ENCODE measurements at places on chromosomes 16 and 17.

DNA sequence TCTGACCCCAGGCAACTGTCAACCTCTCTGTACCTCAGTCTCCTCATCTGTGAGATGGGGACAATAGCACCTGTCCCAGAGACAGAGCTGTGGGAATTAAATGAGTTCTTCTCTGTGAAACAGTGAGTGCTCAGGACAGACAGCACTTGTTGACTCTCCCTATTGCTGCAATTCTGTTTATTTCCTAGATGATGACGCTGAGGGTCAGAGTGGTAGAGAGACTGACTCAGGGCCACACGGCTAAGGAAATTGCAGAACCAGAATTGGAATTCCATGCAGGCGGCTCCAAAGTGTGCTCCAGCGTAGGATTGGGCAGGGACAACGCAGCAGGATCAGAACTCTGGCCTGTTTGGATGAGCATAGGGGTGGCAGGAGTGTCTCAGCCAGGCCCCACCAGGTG, 302.2 kb downstream of the C16orf95 start:
- DNase-seq: no peak

DNA sequence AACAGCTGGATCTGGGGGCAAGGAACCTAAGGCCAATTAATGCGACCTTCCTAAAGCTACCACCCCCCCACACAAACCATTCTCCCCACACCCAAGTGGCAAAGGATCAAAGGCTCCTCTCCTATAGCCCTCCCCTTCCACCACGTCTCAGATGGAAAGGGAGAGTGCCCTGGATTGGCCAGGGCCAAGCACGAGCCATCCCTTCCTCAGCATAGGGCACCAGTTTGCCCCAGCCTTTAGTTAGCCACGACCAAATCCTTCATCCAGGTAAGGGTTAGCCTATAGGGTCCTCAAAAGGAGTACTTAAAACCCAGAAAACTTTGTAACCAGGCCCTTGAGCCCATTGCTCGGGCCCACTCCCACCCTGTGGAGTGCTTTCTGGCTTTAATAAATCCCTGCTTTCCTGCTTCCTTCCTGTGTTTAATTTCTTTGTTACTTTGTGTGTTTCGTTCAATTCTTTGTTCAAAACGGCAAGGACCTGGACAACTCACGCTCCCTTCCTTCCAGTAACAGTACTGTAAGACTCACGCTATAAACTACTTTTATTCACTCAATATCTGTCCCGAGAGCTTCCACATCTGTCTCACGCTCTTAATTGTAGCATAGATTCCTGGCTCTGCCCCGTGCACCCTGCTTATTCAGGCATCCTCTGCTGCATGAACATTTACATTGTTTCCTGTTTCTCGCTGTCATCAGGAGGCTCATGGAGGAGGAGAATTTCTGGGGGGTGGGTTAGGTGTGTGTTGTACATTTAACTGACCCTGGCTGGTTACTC, 62.3 kb downstream of the TNFRSF13B start:
- no peak for DNase-seq

- DNase-seq: peak; percentile 84
Measured at GRCh38 chr17:71828182-71828596, 292.6 kb upstream of the SOX9 start.

DNA sequence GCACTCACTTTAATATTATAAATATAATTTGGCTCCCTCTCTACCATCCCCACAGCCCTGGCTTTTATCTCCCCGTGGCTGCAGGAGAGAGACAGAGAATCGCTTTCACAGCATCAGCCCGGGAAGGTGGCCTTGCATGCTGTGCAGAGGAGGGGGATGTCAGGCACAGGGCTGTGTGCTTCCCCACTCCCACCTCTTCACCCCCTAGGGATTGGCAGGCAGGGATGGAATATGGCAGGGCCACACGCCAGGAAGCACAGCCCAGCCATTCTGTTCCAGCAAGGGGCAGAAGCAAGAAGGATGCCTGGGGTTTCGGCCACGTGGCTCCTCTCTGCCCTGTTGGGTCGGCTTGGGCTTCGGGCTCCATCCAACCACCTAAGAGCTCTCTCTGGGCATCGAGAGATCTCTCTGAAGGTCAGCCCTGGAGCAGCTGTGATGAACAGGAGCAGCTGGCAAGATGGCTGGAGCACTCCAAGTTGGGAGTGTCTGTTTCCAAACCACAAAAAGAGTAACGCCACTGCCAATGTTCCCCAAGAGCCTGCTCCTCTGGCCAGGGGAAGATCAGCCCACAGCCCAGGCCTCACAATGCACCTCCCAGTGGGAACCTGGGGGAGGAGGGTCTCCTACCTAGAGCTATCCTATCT, 223.2 kb downstream of the C16orf78 start:
- DNase-seq: no peak

DNA sequence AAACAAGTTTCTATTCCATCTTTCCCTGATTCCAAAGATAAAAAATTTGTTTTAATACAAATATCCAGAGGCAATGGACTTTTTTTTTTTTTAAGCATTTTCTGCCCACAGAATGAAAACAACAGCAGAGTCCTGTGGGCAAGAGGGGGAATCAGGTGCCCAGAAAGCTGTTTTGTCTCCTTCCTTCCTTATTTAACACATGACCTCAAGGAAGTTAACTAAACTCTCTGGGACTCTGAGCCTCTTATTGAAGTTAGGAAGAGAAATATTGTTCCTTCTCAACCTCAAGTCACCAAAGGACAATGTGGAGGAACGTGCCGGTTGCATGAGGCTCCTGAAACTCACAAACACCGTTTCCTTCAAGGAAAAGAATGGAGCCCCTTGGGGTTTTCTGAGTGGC, 34.9 kb downstream of the LITAF start:
- no peak for DNase-seq

GRCh38 chr16:66131156-66131807, 235.2 kb upstream of the CDH5 start:
- no peak for DNase-seq

DNA sequence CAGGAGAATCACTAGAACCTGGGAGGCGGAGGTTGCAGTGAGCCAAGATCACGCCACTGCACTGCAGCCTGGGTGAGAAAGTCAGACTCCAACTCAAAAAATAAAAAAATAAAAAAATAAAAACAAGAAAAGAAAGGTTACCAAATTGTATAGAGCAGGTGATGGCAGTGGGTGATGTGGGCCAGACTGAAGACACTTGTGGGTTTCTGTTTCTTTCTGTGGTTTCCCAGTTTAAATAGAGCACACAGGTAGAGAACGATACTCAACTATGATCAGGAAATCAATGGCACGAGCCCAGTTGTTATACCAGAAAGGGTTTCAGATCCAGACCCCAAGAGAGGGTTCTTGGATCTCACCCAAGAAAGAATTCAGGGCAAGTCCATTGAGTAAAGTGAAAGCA, 32.6 kb downstream of the NUBP1 start:
- no peak for DNase-seq

DNA sequence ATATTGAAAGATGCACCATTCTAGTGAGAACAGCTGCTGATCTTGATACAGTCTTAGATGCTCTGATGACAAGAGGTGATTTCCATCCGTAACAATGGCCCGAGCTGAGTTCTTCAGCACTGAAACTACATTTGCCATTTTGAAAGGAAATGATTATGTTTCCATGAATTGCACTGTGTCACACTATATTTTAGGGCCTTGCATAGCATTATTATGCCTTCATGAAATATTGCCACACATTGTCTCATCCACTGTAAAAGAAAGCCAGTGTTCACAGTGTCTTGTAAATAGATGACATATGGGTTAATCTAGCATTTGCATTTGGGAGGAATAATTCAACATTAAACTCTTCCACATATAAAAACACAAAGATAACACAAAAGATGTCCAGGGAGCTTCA, 438.3 kb upstream of the PSMD7 start:
- no peak for DNase-seq

- DNase-seq: no peak
Measured at GRCh38 chr16:16101585-16101984, 121.7 kb downstream of the ABCC6 start.

DNA sequence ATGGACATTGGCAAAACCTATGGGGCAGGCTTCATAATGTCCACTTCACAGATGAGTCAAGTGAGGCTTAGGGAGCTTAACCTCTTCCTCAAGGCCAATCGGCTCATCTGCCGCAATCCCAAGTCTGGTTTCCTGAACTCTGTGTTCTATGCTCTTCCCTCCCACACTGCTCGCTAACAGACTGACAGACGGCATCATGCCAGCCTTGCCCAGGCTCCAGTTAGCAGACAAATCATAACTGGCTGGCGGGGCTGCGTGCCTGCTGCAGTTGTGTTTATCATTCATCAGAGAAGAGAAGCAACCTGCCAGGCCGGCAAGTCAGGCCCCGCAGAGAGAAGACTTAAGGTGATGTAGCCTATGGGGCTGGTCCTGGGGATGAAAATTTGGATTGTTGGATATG, 216.2 kb upstream of the ASIC2 start:
- no peak for DNase-seq

- DNase-seq: no peak
Measured at GRCh38 chr16:11539641-11540050, 47.1 kb downstream of the LITAF start.

GRCh38 chr17:57557416-57557815, 187.7 kb downstream of the CCDC182 start:
- no peak for DNase-seq

DNA sequence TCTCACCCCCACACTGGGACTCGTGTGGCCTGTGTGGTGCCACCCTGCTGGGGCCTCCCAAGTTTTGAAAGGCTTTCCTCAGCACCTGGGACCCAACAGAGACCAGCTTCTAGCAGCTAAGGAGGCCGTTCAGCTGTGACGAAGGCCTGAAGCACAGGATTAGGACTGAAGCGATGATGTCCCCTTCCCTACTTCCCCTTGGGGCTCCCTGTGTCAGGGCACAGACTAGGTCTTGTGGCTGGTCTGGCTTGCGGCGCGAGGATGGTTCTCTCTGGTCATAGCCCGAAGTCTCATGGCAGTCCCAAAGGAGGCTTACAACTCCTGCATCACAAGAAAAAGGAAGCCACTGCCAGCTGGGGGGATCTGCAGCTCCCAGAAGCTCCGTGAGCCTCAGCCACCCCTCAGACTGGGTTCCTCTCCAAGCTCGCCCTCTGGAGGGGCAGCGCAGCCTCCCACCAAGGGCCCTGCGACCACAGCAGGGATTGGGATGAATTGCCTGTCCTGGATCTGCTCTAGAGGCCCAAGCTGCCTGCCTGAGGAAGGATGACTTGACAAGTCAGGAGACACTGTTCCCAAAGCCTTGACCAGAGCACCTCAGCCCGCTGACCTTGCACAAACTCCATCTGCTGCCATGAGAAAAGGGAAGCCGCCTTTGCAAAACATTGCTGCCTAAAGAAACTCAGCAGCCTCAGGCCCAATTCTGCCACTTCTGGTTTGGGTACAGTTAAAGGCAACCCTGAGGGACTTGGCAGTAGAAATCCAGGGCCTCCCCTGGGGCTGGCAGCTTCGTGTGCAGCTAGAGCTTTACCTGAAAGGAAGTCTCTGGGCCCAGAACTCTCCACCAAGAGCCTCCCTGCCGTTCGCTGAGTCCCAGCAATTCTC, 27.4 kb downstream of the STH start:
- no peak for DNase-seq

DNA sequence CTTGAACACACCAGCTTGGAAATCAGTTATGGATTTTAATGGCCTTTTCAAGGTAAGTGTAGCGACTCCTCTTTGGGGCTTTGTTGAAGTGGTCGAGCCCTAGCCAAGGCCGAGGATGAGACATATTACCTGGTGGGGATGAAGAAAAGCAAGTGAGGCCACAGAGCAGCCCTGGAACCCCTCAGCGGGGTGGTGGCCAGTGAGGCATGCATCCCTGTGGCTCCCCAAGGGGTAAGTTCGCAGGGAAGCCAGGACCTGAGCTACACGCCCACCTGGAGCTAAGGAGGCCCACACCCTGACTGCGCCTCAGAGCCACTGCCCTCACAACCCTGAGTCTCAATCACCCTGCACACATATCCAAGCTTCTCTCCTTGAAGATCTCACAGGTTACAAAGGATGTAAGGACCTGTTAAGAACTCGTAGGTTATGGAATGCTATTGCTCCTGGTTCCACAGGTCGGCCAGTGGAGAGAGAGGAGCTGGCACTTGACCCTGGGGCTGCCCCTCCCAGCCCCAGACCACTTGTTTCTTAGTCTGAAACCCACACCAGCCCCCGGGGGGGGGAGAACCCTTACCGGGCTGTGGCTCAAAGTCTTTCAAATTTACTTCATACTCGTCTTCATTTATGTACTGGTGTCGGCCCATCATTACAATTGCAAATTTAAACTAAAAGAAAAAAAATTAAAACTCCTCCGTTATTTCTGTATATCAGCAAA, 12.0 kb downstream of the LITAFD start:
- no peak for DNase-seq

GRCh38 chr16:65418435-65418834, 296.6 kb upstream of the CDH11 start:
- DNase-seq: no peak

- no peak for DNase-seq
Measured at GRCh38 chr17:77440560-77440981, 299.8 kb downstream of the SEC14L1 start.

DNA sequence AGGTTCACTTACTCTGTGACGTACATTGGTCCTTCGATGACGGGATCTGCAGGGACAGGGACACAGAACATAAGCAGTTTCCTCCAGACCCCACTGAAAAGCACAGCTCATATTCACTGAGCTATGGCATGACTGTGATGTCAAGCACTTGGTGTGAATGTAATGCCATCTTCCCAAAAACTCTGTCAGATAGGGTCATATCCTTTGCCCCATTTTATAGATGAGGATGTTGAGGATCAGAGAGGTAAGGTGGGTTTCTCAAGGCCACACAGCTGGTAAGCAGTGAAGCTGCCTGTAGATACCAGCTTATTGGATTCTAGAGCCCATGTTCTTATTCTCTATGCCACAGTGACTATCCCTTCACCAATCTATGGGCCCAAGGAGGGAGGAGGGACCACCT, 2.5 kb downstream of the ERN2 start:
- no peak for DNase-seq

DNA sequence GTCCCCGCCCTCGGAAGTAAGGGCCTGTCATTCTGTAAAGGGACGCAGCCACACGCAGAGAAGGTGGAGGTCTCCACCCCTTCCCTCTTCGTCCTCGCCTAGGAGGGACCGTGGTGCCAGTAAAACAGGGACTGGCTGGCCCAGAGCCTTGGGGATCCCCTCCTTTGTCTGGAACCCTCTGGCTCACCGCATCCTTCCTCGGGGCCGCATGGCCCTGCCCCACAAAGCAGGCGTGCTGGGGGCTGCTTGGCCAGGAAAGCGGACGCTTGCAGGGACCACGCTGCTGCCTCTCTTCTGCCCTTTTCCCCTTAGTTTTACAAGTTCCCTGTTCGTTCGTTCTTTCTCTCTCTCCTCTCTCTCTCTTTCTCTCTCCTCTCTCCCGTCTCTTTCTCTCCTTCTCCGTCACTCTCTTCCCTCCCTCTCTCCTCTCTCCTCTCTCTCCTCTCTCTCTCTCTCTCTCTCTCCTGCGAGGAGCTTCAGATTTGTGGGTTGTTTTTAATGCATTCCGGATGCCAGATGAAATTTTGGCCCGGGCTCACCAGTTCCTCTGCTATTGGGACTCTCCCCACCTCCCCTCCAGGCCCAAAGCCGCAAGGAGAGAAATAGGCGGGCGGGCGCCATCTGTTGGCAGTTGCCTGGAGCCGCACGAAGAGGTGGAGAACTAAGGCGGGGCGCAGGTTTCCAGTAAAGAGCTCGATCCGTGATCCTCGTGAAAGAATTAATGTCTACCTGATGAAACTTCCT, 35.1 kb upstream of the CDRT4 start:
- DNase-seq: no peak

GRCh38 chr17:42180411-42180921, 476 bp downstream of the KCNH4 start:
- no peak for DNase-seq

Data from NCI-H1417 treated with DMSO at 0.1 percent for 48 hours (cell line).